Activated gamma-delta T cell treated with Interleukin-2 at 50 U/mL for 16 hours (primary cell): ENCODE measurements at places on chromosomes 2 and 18.

- no peak for DNase-seq
Measured at GRCh38 chr2:109062145-109062858, 66.7 kb upstream of the SH3RF3 start.

- DNase-seq: no peak
Measured at GRCh38 chr18:70314151-70314782, 25.4 kb downstream of the SOCS6 start.

GRCh38 chr18:9708434-9709303 lies 568 bp downstream of the RAB31 start:
- DNase-seq: no peak

GRCh38 chr2:176385838-176386237 lies 116.6 kb downstream of the MTX2 start:
- DNase-seq: no peak

- DNase-seq: peak; percentile 49
Measured at GRCh38 chr2:64819774-64820688, 166.3 kb upstream of the SERTAD2 start.

GRCh38 chr2:106970471-106971261 lies 84.7 kb upstream of the ST6GAL2 start:
- no peak for DNase-seq

DNA sequence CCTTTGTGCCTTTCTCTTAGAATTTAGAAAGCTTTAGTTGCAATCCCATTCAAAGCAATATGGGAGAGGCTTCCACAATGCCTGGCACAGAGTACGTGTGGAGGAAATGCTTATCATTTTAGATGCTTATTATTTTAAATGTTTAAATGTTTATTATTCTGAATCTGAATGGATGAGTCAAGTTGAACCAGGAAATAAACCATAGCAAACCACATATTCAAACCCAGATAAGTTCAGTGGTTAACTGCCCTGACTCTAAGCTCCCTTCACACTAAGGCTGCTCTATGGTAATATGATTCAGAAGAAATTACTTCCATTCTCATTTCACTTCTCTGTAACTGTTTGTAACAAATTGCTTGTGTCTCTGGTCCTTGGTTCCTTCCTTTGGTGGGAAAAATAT lies 5.2 kb upstream of the PPP4R1 start:
- no peak for DNase-seq

DNA sequence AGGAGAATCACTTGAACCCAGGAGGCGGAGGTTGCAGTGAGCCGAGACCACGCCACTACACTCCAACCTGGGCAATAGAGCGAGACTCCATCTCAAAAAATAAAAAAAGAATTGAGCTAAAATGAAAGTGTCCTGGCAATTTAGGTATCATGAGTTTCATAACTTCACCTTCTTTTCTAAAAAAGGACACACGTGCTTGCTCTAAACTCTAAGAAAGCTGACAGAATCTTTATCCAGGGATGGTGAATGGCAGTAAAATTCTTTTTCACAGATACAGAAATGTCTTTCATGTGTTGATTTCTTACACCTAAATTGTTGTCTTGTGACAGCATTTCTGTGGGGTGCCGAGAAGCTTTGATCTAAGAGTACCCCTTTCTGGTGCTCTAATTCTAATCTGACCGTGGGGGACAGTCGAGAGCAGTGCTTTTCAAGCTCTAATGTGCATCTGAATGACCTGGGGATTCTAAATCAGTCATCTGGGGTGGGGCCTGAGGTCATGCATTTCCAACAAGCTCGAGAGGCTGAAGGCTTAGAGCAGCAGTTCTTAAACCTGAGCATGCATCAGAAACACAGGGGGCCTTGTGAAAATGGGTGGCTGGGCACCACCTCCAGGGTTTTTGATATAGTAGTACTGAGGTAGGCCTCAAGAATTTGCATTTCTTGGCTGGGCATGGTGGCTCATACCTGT lies 42.1 kb upstream of the REL start:
- DNase-seq: no peak
